ENCODE measurements at places on chromosomes 2 and 18. TPM values are rescaled to one million over a fixed set of nuclear protein-coding genes. Genes with fewer than 3 reads are reported as not detected.

- no peaks in the 10 kb centered on the region for H3K36me3 ChIP-seq
- H3K27ac ChIP-seq, result no peak overlapping the region
- no peak for DNase-seq
- H3K4me1 ChIP-seq, result no peaks in the 10 kb centered on the region
- no peaks in the 10 kb centered on the region for H3K27me3 ChIP-seq
- no peak overlapping the region for H3K4me3 ChIP-seq
These were observed 160.0 kb downstream of the DNAH6 start for GRCh38 chr2:84676295-84676694.

The DSG4 gene
- not detected for total RNA-seq

DNA sequence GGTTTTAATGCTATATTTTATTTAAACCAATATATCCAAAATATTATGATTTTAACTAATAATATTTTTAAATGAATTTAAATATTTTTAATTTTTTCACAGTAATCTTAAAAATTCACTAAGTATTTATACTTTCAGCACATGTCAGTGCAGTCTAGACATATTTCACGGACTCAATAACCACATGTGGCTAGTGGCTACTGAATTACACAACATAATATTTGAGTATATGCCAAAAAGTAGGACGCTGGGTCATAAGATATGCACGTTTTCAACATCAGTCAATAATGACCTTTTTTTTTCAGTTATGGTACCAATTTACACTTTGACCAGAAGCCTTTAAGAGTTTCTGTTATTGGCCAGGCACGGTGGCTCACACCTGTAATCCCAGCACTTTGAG is 117.7 kb downstream of the GFPT1 start:
- no peak overlapping the region for H3K27ac ChIP-seq
- H3K36me3 ChIP-seq, result no peaks in the 10 kb centered on the region
- H3K4me3 ChIP-seq, result no peak overlapping the region
- DNase-seq, result no peak

DNA sequence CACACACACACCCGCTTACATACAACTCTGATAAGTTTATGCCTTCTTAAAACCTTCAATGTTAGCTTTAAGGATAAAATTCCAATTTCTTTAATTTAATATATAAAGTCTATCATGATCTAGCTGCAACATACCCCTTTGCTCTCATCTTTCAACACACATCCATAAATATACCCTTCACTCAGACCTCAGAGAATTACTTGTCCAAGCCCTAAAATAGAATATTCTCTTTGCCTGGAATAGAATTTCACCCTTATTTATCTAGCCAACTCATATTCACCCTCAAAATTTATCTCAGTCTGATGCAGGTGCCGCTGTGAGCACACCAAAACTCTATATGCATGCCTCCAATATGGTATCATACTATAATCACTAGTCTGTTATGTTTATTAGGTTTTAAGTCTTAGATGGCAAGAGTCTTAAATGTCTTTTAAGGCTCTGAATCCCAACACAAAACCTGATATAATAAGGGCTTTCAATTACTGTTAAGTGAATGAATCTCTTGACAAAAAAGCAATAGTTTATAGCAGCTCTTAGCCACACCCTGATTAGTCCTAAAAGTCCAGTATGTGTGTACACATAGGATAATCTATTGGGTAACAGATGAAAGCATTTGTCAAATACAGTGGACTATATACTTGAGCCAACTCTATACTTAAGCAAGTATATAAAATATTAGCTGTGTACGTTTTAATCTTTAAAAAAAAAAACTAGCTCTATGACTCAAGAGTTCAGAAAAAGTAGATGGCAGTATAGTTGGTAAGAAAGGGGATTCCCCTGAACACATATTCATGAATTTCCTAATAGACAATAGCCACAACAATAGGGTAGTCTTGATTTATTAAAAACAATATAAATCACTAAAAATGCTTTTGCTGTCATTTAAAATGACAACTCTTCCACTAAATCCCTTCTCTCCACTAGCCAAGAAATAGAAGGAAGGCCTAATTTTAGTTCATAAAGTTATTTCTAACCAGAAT is 144.5 kb downstream of the EXOC6B start:
- H3K27me3 ChIP-seq, result no peaks in the 10 kb centered on the region
- H3K4me1 ChIP-seq, result no peaks in the 10 kb centered on the region
- no peak overlapping the region for H3K4me3 ChIP-seq
- H3K27ac ChIP-seq, result no peak overlapping the region
- no peaks in the 10 kb centered on the region for H3K36me3 ChIP-seq

DNA sequence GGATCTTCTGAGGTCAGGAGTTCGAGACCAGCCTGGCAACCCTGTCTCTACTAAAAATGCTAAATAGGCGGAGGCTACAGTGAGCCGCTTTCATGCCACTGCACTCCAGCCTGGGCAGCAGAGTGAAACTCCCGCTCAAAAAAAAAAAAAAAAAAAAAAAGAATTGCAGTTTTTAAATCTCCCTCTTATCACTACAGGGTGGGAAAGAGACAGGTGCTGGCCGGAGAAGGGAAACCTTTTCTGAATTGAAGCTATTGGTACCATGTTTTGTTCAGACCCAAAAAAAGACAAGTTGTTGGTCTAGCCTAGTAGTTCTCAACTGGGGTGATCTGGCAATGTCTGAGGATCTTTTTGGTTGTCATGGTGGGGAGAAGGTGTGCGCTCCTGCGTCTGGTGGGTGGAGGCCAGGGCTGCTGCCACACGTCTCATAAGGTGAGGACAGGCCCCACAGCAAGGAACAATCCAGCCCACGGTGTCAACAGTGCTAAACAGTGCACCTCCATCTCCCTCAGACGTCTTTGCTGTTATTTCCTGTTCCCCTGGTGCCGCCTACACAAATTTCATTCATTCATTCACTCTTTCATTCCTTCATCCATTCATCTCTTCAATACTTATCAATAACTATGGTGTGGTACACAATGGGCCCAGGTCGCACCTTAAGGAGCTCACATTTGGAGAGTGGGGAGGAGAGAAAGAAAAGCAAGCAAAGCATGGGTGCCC is 28.8 kb upstream of the ODC1 start:
- H3K4me1 ChIP-seq, result no peaks in the 10 kb centered on the region
- no peak overlapping the region for H3K4me3 ChIP-seq
- no peak overlapping the region for H3K27ac ChIP-seq

The CHAC2 gene
- total RNA-seq, result 0.83 TPM

The GRB14 gene
- total RNA-seq, result not detected

DNA sequence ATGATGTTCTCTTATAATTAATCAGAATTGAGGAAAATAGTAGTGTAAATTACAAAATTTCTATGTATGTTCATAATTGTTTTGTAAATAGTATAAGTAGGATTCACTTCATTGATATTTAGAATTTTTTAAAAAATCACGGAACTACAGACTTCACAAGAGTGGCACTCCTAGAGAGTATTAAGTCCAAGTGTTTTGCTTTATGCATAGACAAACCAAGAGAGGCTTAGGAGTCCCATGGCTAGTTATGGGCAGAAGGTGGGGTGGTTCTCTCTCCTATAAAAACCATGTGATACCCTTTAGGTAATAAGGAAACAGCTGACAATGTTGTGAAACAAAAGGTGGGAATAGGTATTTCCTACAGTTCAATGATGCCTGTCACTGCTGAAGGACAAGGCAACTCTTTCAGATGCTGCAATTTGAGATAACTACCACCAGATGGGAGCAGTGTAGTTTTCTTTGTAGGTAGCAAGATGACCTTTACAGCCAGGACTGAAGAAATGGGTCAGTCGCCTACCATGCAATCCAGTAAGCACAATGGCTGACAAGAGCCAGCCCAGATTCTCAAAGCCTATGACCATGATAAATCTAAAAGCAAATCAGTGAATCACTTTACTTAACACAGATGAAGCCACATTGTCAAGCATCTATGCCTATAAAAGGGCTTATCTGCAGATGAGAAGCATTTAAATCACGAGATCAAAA is 83.9 kb downstream of the AAK1 start:
- DNase-seq, result no peak
- peaks cover 9% of the 10 kb centered on the region for H3K4me1 ChIP-seq
- no peak overlapping the region for H3K4me3 ChIP-seq
- peaks cover 4% of the 10 kb centered on the region for H3K36me3 ChIP-seq

- H3K27me3 ChIP-seq, result no peaks in the 10 kb centered on the region
- no peaks in the 10 kb centered on the region for H3K4me1 ChIP-seq
- H3K27ac ChIP-seq, result no peak overlapping the region
- no peak for DNase-seq
These were observed 218.9 kb upstream of the NCKAP5 start for GRCh38 chr2:133787207-133787606.

- no peaks in the 10 kb centered on the region for H3K27me3 ChIP-seq
- no peak overlapping the region for H3K4me3 ChIP-seq
- DNase-seq, result no peak
- H3K27ac ChIP-seq, result peak overlapping the region; percentile 81
- peaks cover 79% of the 10 kb centered on the region for H3K4me1 ChIP-seq
- H3K36me3 ChIP-seq, result no peaks in the 10 kb centered on the region
These were observed 3.2 kb upstream of the GPR35 start for GRCh38 chr2:240622060-240622411.

DNA sequence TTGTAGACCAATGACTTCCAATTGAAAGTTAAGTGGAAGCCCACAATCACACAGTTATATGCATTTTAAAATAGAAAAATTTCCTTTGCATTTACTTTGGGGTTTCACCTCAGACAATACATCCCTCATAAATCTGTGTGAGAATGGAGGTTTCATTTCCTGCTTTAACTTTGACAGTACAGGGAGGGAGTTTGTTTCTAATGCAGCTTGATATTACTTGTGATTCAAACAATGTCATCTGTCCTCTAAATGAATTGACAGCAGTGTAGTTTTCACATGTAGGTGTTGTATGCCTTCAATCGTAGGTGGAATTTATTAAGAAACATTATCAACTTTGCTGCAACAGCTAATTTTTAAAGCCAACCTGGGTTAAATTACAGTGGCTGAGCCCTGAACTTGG is 75.2 kb downstream of the TMEFF2 start:
- H3K27ac ChIP-seq, result no peak overlapping the region
- no peaks in the 10 kb centered on the region for H3K4me1 ChIP-seq
- no peak for DNase-seq
- no peaks in the 10 kb centered on the region for H3K36me3 ChIP-seq

The SLC5A7 gene
- not detected for total RNA-seq

The MSH2 gene
- total RNA-seq, result 11.9 TPM

DNA sequence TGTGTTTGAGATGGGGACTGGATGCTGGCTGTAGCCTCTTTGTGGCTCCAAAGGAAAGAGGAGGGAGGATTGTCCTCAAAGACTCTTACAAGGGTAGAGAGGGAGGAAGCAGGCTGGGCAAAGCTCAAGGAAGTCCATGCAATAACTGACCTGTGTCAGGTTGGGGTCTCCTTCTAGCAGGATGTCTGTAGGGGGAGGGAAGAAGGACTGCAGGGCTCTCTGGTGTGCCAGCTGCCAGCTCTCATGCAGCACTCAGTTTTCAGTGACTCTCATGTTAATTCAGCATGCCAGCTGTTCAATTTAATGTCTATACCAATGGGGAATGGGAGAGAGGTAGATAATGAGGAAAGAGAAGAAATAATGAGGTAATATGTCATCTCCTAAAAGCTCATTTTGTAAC is 85.3 kb upstream of the RANBP2 start:
- no peaks in the 10 kb centered on the region for H3K36me3 ChIP-seq
- no peak overlapping the region for H3K27ac ChIP-seq
- H3K27me3 ChIP-seq, result no peaks in the 10 kb centered on the region
- no peak for DNase-seq
- H3K4me1 ChIP-seq, result peaks cover 26% of the 10 kb centered on the region
- H3K4me3 ChIP-seq, result no peak overlapping the region

- H3K27me3 ChIP-seq, result no peaks in the 10 kb centered on the region
- DNase-seq, result no peak
- no peak overlapping the region for H3K4me3 ChIP-seq
- no peaks in the 10 kb centered on the region for H3K4me1 ChIP-seq
- H3K36me3 ChIP-seq, result no peaks in the 10 kb centered on the region
- no peak overlapping the region for H3K27ac ChIP-seq
These were observed 97.8 kb upstream of the UNC80 start for GRCh38 chr2:209673811-209674210.
